A549 (cell line): ENCODE measurements at places on chromosomes 12 and 14.
A peak's percentile ranks its signal among the peaks of the same experiment; 100 is the strongest.

DNA sequence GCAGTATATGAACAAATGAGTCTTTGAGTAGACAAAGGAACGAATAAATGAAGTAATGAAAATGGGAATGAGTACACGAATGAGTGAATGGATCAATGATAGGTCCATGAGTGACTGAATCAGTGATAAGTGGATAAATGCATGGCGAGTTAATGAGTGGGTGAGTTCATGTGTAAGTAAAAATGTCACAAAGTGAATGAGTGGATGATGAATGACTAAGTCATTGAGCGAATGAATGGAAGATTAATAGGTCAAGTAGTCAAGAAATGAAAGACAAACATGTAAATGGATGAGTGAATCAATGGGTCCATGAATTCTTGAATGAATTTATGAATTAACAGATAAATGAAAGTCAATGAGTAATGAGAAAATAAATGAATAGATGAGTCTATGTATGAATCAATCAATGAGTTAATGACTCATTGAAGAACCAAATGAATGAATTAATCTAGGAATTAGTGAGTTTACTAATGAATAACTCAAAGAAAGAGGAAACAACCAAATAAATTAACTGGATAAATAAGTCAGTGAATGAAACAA, 97.3 kb upstream of the RTL1 start:
- no peak for DNase-seq

GRCh38 chr14:69118305-69118704, 34.6 kb downstream of the DCAF5 start:
- DNase-seq, result no peak

- DNase-seq, result no peak
These were observed 945.4 kb upstream of the FLRT2 start for GRCh38 chr14:84584511-84584910.

GRCh38 chr12:74394647-74395046, 143.0 kb upstream of the ATXN7L3B start:
- DNase-seq, result no peak

GRCh38 chr12:108052260-108052659, 76.8 kb upstream of the WSCD2 start:
- no peak for DNase-seq

DNA sequence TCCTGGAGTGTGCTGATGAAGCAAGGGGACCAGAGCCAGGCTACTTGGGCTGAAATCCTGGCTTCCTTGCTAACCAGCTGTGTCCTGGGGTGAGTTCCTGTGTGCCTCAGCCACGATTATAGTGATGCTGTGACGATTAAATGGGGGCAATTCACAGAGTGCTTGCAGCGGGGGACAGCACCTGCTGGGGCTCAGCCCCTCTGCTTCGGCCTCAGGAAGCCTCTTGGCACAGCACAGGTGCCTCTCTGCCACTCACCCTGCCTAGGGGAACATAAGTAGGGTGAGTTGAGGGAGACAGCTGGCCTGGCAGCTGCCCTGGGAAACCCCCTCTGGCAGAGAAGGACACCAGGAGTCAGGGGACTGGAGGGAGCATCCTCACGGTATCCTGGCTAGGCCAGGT, 9.4 kb downstream of the KRT80 start:
- no peak for DNase-seq

DNA sequence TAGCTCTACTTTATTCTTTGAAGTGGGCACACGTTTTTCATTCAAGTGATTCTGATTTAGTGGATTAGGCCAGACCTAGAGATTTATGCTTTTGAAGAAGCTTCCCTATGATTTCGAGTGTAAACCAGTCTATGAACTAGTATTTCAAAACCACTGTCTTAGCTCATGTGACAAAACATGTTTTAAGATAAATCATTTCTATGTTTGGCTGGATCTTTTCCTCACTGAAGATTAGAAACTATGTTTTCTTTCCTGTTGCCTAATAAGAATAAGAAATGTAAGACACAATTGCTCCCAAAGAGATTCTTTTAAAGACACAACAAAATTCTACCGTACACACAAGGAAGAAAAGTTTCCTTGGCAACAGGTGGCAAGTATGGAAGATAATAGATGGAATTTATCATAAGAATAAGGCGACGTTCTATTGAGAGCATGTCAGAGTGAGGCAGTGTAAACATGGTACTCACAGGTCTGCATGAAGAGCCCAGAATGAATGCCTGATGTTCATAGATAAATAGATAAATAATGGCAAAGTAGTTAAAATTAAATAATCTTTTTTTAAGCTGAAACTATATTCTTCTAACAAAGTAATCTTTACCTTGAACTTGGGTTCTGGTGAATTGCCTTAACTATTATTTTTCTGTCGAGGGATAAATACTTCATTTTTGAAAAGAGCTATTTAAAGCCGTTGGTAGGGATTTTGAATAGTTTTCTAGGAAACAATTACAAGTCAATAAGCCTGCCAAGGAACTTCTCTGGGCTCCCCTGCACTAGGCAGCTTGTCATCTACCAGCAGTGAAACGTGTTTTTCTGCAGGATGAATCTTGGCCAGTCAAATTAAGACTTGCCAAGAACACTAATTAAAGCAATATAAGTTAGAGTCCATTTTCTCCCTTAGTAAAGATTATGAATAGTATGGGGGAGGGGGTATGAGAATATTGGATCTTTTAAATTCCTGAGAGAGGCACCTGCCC, 34.1 kb upstream of the C12orf75 start:
- DNase-seq, result no peak

- DNase-seq, result no peak
These were observed 36.5 kb upstream of the FRS2 start for GRCh38 chr12:69433653-69434052.

DNA sequence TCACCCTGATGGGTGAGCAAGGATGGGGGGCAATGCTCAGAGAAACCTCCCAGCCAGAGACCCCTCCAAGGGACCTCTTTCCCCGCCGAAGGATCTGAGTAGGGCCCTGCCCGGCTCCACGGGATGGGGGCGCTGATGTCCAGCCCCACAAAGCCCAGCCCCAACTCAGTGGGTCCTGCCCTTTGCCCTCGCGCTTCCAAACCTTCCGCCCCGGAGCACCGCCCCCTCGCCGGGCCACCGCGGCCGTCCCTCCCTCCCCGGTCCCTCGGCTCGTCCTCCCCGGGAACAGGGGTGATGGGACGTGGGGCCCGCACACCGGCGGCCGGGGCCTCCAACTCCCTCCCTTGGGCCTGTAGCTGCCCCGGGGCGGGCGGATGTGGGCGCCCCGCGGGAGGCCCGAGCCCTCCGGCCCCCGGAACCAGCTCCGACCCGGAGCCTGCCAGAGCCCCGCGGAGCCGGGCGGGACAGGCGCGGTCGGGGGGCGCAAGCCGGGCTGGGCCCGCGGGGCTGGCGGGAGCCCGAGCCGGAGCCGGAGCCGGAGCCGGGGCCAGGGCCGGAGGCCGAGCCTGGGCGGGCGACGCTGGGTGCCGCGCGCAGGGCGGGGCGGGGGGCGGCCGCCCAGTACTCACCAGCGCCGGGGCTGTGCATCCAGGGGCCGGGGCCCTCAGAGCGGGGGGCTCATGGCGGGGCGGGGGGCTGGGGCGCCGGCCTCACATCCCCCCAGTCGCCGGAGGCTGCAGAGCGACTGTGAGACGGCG, 386 bp downstream of the HDAC7 start:
- DNase-seq, result peak; percentile 51

- DNase-seq, result no peak
These were observed 59.6 kb downstream of the DACT1 start for GRCh38 chr14:58697266-58697929.

- no peak for DNase-seq
These were observed 10.7 kb upstream of the KRT82 start for GRCh38 chr12:52416795-52417194.

DNA sequence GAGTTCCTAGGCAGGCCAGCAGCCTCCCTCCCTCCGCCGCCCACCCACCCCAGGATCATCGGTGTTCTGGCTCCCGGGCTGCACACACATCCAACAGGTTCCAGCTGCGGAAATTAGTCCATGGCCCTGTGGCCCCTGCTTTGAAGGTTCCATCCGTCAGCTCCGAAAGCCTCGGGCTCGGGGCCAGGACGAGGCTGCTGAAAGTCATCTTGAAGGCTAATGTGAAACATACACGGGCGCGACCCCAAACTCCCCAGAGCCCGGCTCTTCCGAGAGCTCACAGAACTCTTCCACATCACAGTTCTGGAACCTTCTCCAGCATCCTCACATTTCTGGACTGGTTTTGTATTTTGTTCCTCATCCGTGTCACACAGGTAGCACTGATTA, 19.8 kb downstream of the KDM2B start:
- DNase-seq, result no peak

GRCh38 chr12:96652870-96653269, 163.5 kb downstream of the CFAP54 start:
- DNase-seq, result peak; percentile 6

DNA sequence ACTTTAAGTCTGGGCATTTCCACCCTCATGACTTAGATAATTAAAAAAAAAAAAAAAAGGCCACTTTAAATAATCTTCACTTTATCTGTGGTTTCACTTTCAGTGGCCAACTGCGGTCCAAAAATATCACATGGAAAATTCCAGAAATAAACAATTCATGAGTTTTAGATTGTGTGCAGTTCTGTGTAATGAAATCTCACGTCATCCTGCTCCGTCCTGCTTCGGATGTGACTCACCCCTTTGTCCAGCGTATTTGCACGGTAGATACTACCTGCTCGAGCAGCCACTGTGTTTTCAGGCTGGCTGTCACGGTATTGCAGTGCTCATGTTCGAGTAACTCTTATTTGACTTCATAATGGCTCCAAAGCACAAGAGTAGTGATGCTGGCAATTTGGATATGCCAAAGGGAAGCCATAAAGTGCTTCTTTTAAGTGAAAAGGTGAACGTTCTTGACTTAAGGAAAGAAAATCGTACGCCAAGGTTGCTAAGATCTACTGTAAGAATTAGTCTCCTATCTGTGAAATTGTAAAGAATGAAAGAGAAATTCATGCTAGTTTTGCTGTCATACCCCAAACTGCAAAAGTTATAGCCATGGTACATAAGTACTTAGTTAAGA, 2.4 kb downstream of the E2F7 start:
- DNase-seq, result no peak

DNA sequence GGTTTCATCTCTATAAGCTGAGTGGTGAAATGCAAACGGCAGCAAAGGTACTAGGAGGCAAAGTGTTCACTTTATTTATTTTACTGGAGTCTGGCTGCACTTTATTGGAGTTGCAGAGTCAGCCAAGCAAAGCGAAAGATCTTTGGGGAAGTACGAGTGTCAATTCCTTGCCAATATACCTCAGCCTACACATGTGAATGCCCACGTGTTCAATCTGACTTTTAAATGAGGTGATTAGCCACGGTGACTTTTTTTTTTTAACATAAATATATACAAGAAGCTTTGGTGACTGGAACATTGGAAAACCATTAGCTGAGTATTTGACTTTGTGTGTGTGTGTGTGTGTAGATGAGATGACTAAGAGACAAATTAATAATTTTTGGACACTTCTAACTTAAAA, 178.8 kb downstream of the NTS start:
- DNase-seq, result no peak

GRCh38 chr12:124597041-124597440, 29.6 kb upstream of the NCOR2 start:
- DNase-seq, result no peak

GRCh38 chr12:47734725-47735480, 9.6 kb upstream of the ENDOU start:
- DNase-seq, result no peak

DNA sequence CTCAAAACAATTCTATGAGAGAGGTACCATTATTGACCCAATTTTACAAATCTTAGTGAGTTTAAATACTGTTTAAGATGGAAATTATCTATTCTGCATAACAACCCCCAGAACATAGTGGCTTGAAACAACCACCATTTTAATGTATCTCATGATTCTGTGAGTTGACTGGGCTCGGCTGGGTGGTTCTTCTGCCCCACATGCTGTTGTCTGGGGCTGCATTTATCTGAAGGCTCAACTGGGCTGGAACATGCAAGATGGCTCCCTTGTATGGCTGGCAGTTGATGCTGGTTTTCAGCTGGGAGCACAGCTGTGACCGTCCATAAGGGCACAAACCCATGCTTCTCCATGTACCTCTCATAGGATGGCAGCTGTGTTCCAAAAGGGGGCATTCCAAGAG, 82.2 kb downstream of the DRAM1 start:
- no peak for DNase-seq

DNA sequence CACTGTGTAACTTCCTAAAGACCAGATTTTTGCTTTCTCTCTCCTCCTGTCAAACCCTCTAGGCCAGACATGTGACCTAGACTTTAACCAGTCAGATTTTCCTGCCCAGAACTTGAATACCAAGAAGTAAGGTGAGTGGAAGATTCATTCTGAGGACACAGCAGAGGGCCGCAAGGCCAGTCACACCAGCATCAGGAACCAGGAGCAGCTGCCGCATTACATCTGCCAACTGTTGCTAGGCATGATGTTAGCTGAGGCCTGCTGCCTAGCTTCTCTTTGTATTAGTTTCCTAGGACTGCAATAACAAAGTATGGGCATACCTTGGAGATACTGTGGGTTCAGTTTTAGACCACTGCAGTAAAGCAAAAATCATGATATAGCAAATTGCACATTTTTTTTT, 101.9 kb upstream of the BMP4 start:
- no peak for DNase-seq

DNA sequence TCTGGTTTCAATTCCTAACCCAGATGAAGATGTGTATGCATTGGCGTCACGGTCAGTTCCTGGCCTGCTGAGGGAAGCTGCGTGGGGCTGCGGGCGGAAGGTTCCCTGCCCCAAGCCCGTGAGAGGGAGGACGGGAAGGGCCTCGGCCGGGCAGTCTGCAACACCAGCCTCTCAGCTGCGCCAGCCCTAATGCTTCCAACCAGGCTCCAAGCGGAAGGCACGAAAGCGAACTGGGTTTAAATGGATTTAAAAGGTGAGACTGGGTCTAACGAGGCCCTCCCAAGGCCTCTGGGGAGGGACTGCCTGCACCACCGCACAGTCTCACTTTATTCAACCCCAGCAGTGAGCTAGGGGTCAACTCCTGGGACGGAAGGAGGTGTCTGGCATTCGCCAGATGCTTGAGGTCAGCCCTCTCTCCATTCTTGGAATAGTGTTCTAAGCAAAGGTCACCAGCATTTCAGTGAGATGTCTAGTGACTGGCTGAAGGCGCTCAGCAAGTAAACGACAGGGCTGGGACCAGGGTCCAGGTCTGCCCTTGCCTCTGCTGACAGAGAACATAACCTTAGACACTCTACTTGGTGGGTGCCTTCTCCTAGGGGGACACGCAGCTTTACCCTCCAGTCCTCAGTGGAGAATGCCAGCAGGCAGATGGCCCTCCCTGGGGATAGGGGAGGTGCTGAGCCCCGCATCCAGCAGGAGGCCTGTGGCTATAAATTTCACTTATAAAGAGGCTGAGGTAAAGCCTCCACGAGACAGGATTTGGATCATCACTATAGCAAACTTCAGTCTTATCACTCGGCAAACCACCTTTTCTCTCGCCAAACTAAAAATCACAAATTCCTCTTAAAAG, 92.2 kb downstream of the PIWIL1 start:
- no peak for DNase-seq

DNA sequence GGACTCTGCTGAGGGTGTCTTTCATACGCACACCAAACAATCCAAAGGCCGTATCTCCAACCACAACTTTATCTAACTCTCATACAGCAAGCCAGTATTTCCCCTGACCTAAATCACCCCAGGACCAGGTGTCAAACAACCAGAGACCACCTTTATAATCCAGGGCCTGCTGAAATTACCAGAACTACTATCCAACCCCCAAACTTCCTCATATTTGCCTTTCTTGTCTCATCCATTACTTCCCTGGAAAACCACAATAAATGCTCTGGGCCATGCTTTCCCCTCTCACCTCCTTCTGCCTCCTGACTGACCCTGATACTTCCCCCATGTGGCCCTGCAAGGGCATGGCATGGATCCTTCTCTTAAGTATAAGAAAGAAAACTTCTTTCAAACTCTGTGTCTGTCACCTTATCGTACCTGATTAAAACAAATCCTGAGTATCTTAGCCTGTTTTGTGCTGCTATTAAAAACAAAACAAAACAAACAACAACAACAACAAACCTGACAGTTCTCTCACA, 44.7 kb upstream of the CRACR2A start:
- no peak for DNase-seq
